ENCODE measurements at places on chromosomes 13 and 19.

- no peak for DNase-seq
Observed at GRCh38 chr19:31517224-31518180, 168.3 kb upstream of the TSHZ3 start.

GRCh38 chr13:40114305-40114896 is 458.9 kb downstream of the COG6 start:
- DNase-seq: no peak

DNA sequence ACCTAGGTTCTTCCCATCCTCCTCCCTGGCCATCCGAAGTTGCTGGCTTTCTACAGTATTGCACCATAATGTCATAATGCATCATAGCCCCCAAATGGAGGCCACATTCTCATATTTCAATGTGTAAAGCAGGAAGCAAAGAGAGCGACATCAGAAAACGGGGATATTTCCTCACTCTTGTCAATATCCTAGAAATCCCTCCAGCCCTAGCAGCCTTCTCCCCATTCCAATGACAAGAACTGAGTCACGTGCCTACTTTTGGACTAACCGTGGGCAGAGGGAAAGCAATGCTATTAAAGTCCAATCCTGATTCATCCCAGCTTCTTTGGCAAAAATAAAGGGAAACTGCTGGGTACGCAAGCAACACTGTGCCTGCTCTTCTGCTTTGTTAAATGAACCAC is 4.3 kb upstream of the RAP2A start:
- peak; percentile 23 for DNase-seq

- no peak for DNase-seq
Observed at GRCh38 chr19:17888260-17888659, 16.5 kb downstream of the SLC5A5 start.

DNA sequence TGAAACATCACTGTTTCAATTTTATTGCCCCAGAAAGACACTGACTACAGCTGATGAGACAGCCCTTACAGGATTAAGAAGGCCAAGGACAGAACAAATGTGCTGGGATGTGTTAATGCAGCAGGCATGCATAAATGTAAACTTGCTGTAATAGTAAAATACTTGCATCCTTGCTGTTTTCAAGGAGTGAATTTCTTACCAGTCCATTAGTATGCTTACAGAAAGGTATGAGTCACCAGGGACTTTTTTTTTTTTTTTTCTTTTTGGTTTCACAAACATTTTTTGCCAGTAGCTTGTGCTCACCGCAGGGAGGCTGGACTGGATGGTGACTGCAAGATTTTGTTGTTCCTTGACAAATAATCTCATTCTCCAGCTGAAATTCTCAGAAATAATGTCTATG is 55.1 kb downstream of the GPR180 start:
- peak; percentile 78 for DNase-seq

- DNase-seq: no peak
Observed at GRCh38 chr13:27125357-27126282, 46.0 kb downstream of the USP12 start.

GRCh38 chr19:44623080-44623479 is 9.7 kb downstream of the IGSF23 start:
- DNase-seq: peak; percentile 61

GRCh38 chr19:35937345-35938281 is 1.4 kb downstream of the LRFN3 start:
- no peak for DNase-seq

GRCh38 chr13:26785838-26786630 is 25.4 kb upstream of the GPR12 start:
- DNase-seq: no peak

DNA sequence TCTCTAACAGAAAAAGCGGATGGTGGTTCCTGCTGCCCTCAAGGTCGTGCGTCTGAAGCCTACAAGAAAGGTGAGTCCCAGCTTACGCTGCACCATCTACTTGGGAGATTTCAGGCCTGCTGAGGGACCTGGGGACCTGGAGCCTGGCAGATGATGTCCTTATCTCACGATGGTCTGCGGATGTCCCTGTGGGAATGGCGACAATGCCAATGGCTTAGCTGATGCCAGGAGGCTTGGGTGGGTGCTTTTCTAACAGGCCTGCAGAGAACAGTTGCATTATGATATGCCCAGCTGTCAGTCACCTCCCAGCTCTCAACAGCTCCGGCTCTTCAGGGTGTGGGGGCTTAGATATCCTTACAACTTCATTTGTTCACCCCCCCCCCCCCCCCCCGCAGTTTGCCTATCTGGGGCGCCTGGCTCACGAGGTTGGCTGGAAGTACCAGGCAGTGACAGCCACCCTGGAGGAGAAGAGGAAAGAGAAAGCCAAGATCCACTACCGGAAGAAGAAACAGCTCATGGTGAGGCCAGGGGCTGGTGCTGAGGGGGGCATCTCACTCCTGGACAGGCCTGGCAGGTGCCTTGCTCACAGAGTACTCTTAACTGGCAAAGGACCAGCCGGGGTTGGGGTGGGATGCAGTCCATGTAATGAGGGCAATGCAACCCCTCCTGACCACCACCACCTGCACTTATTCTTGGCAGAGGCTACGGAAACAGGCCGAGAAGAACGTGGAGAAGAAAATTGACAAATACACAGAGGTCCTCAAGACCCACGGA is 3.8 kb downstream of the RPL13A start:
- DNase-seq: no peak

DNA sequence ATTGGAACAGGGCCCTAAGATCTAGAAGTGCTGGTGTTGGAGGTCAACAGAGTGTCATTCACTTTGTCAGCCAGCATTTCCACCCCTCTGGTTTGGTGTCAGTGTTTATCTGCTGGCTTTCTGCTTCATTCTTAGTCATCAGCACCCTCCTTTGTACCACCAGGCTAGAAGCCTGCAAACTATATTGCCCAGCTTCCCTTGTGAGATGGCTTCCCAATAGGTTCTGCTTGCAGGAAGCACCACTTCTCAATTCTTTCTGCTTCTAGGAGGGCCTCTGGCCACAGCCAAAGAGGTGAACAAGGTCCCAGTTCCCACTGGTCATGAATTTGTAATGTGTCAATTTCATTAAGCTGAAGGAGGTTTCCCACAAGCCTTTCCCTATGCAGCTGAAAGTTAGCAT is 36.4 kb upstream of the CALM3 start:
- DNase-seq: no peak

GRCh38 chr19:30071871-30072270 is 129.8 kb downstream of the URI1 start:
- DNase-seq: no peak

DNA sequence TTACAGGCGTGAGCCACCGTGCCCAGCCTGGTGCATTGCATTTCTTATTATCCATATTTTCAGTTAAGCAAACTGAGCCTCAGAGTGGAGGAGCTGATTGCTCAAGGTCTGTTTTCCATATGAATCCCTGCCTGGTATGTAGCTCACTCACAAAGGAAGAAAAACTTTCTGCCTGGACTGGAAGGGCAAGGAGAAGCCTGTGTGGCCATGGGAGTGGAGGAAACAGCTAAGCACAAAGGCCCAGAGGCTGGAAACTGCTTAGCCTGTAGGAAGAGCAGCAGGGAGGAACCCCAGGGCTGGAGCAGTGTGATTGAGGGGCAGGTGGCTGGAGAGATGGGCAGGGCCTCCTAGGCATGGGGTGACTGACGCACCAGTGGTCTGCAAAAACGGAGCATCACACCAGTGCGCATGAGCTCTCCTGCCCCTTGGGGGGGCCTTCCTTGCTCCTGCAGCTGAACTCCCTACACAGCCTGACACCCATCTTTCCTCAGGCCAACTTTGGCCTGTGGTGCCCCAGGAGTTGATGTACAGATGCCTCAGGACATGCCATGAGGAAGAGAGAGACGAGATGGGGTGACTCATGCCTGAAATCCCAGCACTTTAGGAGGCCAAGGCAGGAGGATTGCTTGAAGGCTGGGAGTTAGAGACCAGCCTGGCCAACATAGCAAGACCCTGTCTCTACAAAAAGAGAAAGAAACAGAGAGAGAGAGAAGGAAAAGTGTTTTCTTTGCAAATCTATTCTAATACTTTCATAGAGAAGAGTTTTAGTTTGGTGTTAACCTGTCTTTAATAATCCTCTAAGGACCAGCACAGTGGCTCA is 2.8 kb upstream of the HNRNPM start:
- no peak for DNase-seq

DNA sequence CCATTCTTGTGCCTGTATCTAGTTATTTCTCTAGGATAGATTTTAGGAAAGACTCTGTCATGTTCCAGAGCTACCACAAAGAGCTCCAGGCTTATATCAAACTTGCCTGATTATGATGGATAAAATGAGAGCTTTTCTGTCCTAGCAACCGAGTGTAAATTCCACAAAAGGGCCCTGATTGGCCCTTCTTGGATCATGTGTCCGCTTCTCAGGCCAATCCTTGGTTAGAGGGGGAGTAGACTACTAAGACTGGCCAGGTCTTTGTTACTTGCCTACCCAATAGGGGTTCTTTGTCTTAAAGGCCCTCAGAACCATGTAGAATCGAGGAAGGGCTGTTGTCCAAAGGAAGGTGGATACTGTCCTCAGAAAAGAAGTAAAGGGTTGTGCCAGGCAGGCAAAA is 2.4 kb downstream of the DHX34 start:
- DNase-seq: peak; percentile 52

- no peak for DNase-seq
Observed at GRCh38 chr19:35313587-35313986, 15.4 kb upstream of the CD22 start.

GRCh38 chr19:16938211-16938610 is 49.4 kb downstream of the F2RL3 start:
- DNase-seq: no peak

GRCh38 chr13:90156390-90156789 is 1191.1 kb upstream of the MIR17HG start:
- no peak for DNase-seq

DNA sequence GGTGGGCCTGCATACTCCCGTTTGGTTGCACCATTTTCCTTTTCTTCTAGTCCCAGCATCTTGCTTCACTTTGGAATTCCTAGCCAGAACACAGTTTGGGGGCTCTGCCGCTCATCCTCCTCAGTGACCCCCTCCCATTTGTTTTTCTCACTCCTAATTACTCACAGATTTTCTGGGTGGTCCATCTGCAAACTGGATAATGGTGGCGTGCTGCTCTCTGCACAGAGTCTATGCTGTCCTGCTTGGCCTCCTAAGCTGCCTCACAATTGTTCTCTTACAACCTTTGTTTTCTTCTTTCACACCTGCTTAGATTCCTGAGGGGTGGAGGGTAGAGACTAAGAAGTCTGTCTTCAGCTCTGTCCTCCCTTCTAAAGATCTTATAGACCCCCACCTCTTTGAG is 80.8 kb downstream of the SHISA2 start:
- no peak for DNase-seq

GRCh38 chr19:10712754-10713153 is 5.1 kb upstream of the DNM2 start:
- DNase-seq: no peak

DNA sequence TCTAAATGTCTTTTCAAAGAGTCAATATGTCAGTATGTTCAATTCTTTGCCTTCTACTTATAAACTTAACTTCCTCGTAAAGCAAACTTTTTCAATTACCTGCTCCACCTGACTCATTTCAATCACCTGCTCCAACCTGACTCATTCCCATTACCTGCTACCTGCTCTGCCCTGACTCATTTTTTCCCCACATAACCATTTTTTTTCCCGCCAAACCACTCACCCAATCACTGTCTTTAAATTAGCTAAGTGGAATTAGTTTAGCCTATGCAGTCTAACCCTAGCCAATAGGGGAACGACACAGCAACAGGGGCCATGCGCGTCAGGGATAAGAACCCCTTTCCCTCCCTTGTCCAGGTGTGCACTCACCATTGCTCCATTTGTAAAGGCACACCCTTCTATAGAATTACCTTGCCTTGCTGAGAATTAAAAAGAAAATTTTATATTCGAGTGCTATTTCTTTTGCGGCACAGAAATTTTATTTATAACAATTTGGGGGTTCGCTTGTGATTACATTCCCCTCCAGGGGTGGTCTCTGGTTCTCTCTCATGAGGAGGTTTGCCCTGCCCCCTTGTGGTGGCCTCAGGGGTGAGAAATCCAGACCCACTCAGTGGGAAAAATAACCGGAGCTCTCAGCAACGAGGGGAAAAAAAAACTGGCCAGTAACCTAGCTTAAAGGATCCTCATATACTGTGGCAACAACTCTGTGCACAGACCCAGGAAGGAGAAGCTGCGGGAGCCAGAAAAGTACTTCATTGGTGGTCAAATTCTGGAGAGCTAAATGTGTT is 193.1 kb downstream of the ZNF486 start:
- DNase-seq: no peak

DNA sequence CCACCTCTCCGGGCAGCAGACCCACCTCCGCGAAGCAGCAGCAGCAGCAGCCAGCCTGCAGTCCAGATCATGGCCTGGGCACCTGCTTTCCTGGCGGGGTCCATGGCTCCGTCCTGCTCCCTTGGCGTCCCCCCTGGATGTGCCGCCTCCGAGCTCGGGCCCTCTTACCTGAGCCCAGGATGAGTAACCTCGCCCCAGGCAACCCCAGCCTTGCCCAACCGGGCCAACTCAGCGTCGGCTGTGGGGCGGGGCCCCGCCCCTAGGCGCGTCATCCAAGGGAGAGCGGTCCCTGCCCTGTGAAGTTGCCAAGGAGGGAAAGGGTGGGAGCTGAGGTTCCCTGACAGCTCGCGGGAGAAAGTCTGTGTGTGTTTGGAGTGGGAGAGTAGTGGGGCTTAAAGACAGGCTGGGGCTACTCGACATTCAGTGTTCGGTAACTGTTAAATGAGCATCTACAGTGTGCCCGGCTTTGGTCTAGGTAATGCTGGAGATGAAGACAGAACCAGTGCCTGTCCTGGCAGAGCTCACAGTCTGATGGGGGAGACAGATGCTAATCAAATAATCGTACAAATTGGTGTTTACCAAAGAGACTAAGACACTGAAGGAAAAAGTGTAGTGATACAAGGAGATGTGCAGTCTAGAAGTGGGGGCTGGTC is at the start of gene LYPD3:
Gene LYPD3, minus strand, starts transcription at position 141 of the 653 bp plus-strand sequence. Its CDS starts 37 bp downstream, at position 104.
- peak; percentile 30 for DNase-seq

DNA sequence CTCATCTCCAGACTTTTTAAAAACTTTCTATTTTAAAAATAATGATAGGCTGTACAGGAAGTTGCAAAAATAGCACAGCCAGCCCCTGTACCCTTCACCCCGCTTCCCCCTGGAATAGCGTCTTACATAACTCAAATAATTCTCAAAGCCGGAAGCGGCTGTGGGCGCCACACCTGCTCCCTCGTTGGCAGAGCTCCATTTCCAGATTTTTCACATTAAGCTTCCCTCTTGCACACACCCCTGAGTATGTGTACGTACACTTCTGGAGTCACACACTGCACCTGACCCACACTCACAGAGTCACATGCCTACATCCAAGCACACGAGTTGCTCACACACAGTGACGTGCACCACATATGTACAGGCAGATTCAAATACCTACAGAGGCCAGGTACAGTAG is 24.9 kb upstream of the DPP9 start:
- no peak for DNase-seq
